ENCODE measurements at places on chromosomes 2 and 18. TPM values are rescaled to one million over a fixed set of nuclear protein-coding genes. Genes with fewer than 3 reads are reported as not detected.

FOXD4L1 gene
- total RNA-seq = 0.09 TPM

MCM6 gene
- 44.8 TPM for total RNA-seq

RAPH1 gene
- 6.5 TPM for total RNA-seq

B3GNT7 gene
- 3.0 TPM for total RNA-seq

ADGRF3 gene
- total RNA-seq = 0.11 TPM

ELOA2 gene
- total RNA-seq = not detected

DYNAP gene
- not detected for total RNA-seq

STARD6 gene
- total RNA-seq = not detected

IL1F10 gene
- not detected for total RNA-seq

RAB11FIP5 gene
- total RNA-seq = 29.9 TPM

CHRNG gene
- total RNA-seq = not detected

KIAA2012 gene
- not detected for total RNA-seq

TCF23 gene
- total RNA-seq = not detected

UGT1A6 gene
- 1.5 TPM for total RNA-seq

SMYD1 gene
- not detected for total RNA-seq

ALLC gene
- 0.11 TPM for total RNA-seq

Data from A549 treated with dexamethasone at 1 μM for 4 hours (cell line).